ENCODE measurements at places on chromosomes 16 and 17. TPM values are rescaled to one million over a fixed set of nuclear protein-coding genes. Genes with fewer than 3 reads are reported as not detected.

GRCh38 chr17:31579265-31579664 is 187.8 kb downstream of the RAB11FIP4 start:
- no peak for DNase-seq

- DNase-seq = no peak
These were observed 112.6 kb upstream of the MPHOSPH6 start for GRCh38 chr16:82282662-82283061.

- DNase-seq = no peak
These were observed 482 bp upstream of the SSH2 start for GRCh38 chr17:29930409-29931010.

- DNase-seq = no peak
These were observed 224.2 kb downstream of the PARN start for GRCh38 chr16:14405611-14406537.

DNA sequence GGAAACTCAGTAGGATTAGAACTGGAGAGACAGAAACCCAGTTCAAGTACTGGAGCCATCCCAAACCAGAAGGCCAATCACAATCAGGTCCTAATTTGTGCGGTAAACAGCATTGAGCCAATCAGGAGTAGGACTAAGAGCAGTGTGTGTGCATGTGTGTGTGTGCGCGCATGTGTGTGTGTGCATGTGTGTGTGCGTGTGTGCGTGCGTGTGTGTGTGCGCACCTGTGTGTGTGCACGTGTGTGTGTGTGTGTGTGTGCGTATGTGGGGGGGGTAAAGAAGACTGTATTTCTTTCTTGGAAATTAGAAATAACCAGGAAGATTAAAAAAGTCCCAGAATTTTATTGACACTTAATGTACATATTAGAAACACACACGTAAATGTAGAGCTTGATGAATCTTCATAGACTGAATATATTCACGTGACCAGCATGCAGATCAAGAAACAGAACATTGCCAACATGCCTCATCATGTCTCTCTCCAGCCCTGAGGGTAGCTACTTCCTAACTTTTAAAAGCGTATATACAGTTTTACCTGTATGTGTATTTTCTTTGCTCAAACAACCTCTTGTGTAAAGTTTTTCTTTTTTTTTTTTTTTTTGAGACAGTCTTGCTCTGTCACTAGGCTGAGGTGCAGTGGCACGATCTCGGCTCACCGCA is 919 bp upstream of the DHRS7C start:
- no peak for DNase-seq

GRCh38 chr16:55015181-55015913 is 84.7 kb downstream of the IRX5 start:
- DNase-seq = no peak

DNA sequence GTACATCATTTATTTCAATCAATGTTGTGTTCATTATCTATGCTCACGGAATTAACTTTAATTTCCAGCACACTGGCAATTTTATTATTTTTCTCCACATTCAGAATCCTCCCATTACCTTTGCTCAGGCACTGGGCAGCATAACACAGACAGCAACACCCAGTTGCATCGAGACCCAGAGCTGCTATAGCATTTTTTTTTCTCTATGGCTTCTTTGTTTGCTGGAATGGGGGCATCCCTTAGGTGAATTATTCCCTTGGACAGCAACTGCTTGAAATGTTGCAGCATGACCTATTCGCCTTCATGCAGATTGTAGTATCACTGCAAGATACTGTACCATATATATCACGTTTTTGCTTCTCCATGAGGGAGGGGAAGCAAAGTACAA is 88.8 kb downstream of the CHD9NB start:
- no peak for DNase-seq

GRCh38 chr16:66549284-66550131 is at the start of gene TK2:
TSS of gene TK2 (minus strand) at chr16:66550122. CDS start at chr16:66550061, 61 bp downstream.
- DNase-seq = no peak

GRCh38 chr17:1786708-1787107 is 24.8 kb downstream of the SERPINF1 start:
- DNase-seq = no peak

- no peak for DNase-seq
These were observed 4.8 kb downstream of the IRX5 start for GRCh38 chr16:54935266-54935968.

DNA sequence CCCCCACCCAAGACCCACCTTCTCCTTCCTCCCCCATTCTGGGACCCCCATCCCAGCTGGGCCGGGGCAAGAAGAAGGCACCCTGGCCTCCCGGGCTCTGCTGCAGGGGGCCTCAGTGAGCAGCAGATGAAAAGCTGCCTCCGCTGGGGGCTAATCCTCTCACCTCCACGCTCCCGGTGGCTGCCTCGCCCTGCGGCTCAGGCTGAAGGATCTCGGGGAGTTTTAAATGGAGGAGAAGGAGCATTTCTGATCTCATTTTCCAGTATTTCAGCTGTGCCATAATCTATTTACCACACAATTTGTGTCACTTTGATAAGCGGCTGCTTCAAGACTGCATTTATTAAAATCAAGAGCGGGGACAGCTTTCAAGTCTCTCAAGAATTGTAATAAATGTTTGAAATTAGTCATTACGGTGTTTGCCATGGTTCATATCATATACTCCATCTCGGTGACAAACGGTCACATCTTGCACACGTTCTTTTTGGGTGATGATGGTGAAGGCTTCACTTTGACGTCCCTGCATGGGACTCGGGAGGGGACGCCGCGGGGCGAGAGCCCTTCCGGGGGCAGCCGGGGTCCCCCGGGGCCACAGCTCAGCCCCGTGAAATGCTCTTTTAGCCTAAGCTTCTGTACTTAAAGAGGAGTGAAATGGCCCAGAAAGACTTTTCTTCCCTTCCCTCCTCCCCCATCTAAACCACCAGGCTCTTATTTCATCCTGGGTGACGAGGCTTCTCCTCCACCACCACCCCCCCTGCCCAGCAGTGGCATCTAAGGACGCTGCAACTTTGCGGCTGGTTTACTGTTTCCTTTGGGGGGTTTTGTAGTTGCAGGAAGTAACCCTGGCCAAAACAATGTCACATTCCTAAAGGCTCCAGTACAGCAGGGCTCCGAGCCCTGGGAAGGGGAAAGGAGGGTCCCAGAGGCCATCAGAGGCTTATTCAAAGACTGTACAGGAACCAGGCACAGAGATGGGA is 313.1 kb upstream of the TNRC6C start:
- no peak for DNase-seq

DNA sequence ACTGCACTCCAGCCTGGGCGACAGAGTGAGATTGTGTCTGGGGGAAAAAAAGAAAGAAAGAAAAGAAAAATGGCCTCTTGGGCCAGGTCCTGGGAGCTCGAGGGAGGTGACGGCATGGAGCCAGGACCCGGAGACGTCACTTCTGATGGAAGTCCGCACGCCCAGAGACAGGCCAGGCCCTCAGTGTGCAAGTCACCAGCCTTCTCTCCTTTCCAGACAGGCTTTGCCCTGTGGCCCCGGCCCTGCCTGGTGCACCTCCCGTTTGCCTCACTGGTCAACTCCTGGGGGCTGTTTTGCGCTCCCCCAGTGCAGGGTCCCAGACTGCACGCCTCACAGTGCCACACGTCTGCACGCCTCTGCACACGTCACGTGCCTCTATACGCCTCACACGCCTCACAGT is 44.1 kb downstream of the CBFA2T3 start:
- no peak for DNase-seq

DNA sequence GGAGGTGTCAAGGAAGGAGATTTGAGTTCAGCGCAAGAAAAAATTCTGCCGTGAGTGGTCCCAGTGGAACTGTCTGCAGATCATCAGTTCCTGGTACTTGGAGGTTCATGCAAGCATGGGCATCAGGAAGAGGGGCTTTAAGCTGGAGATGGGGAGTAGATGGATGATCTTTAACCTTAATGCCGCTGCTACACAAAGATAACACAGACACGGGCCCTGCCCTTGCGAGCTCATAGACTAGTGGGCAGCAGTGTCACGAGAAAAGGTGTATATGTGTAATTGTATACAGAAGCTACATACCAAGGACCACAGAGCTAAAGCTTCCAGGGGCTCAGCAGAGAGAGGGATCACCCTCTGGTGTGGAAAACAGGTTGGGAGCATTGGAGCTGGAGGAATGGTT is 33.6 kb downstream of the PRSS54 start:
- no peak for DNase-seq

GRCh38 chr17:29504711-29505110 is 62.1 kb downstream of the ABHD15 start:
- no peak for DNase-seq

DNA sequence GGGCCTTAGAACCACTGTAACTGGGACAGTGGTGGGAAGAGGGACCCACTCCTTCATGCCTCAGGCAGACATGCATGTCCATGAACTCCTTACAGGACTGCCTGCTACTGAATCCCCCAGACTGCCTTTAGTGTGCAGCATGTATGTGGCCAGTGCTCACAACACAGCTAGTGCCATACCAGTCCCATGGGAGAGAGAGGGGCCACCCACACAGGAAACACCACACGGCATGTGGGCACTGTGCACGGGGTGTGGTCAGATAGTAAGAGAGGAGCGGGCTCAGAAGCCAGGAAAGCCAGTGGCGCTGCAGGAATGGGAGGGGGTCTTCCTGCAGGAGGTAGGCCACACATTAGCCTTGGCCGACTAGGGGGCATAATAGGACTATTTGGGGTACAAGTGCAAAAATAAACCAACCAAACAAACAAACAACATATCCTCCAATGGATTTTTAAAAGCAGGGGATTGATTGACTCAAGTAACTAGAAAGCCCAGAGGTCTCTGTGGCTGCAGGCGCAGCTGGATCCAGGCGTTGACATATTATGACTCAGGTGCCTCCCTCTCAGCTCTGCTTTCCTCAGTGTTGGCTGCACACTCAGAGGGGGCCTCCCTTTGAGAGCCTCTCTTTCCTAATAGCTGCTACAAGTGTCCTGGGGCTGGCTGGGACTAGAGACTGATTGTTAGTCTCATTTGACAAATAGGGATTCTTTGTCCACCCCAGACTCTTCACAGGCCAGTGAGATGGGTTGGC is 104.4 kb downstream of the AMFR start:
- no peak for DNase-seq

GRCh38 chr16:11024333-11025053 is 80.1 kb downstream of the CLEC16A start:
- DNase-seq = no peak

DNA sequence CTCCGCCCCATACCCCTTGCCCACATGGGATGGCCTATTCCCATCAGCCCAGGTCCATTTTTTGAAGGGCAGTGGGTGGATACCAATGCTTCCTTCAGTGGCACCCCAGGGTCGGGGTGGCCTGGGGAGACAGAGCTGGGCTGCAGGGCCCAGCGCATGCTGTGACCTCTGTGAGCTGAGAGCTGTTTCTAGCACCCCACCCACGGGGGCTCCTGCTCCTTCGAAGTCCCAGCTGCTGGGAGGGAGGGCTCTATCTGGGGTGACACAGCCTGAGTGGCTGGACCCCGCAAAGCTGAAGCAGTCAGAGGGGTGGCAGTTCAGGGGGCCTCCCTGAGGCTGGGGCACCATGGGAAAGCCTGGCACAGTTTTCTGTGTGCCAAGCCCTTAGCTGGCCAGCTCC is 10.7 kb downstream of the PAM16 start:
- no peak for DNase-seq

GRCh38 chr16:31016018-31016417 is 5.6 kb upstream of the STX1B start:
- no peak for DNase-seq

ACSM2B gene
- total RNA-seq = not detected

CD300LB gene
- not detected for total RNA-seq

SPATA32 gene
- not detected for total RNA-seq

CACNG4 gene
- 0.05 TPM for total RNA-seq

CRYM gene
- 8.1 TPM for total RNA-seq

ADAD2 gene
- 0.06 TPM for total RNA-seq

Data from glomerular endothelial cell (primary cell).